ENCODE measurements at places on chromosomes 5 and 9.
A peak's percentile ranks its signal among the peaks of the same experiment; 100 is the strongest.

DNA sequence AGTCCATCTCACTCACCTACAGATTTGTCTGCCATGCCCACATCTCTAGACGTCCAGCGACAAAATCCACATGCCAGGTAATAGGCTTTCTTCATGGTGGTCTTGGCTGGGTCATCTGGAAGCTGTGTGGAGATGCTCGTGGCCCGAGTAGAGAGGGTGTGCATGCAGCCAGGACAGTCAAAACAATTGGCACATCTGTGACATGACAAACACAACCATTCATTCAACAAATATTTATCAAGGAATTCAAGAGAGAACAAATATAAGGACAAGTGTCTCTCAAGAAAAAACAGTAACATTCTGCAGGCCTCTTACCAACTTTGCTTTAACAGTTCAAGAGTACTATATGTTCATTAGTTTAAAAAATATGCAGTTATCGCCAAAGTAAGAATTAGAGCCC, 5.4 kb downstream of the DCTN4 start:
- no peak for DNase-seq

DNA sequence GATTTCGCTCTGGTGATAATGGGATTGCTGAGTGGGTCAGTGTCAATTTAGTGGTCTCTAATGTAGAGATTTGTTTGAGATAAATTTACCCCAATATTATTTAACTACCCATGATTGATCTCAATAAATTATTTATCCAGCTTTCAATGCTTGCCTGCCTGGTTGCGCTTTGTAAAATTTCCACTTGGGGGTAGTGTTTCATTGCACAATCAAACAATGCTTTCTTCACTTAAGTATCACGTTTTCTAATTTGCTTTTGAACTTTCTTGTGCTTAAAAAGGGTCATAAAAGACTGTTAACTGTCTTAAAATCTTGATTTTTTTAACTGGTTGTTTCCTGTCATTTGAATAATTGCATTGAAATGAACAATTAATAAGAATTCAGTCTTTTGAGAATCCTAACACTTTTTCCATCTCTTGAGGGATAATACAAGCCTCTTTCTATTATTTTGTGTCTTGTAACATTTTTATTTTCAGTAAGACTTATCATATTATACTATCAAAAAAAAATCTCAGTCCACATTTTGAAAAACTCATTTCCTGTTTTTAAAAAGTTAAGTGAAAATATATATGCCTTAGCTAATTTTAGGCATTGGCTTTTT, 18.7 kb downstream of the HSD17B4 start:
- no peak for DNase-seq

DNA sequence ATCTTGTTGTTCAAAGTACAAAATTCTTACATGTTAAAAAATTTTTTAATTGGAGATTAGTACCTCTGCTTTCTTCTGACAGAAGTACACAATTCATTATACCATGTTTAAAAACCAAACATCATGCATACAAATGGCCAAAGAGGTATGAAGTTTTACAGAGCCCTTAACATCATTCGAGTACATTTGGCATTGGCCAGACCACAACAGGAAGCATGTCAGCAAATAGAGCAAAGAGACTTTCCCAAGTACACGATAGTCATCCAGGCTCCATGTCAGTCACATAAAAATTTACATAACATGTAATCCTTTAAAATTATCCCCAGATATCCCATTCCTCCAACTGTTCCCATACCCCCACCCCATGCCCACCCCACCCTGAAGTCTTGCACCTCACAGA, 22.5 kb downstream of the HMGCS1 start:
- DNase-seq = no peak

DNA sequence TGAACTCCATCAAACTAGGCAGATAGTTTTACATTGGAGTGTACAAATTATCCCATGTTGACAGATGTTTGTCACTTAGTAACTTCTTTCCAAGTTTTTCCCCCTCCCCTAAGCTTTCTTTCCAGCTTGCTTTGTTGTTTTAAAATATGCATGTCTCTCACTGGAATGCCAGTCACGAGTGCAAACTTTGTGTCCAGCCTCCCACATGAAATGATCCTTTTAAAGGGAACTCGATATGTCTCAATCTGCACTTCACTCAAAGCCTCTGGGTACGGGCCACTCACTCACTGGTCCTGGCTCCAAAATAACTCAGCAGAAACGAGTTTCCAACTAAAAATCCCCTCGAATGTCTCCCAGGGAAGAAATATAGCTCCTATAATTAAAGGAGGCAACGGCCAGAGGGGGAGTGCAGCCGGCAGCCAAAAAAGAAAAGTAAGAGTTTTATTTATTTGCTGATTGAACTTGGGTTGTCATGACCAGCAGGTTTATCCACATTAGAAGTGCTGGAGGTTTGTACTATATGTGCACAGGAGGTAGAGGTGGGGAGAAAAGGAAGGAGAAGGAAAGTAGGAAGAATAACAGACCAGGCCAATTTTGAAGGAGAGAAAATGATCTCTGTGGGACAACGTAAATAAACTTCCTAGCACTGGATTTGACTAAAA, 17.5 kb downstream of the NR2F1 start:
- DNase-seq = no peak

DNA sequence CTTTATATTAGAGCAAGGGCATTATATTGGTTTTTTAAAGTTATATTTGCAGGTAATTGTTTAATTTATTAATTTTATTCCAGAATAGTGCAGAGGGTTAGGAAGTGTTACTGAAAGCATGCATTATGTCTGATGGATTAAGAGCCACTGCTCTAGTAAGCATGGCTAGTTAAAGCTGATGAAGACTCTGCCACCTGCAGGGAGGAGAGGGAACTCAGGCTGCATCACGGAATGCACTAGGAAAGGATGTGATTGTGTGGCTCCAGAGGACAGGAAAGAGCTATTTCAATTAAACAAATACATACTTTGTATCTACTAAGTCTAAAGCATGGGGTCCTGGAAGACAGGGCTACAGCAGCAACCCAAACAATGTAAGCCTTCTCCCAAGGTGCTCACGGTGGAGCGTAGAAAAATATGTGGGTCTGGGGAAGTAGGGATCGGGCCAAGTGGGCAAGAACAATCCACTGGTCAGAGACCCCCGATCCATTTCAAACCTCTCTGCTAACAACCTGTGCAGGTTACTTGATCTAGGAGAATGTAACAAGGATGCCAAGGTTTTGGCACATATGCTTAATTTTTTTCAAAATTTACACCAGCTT, 15.3 kb upstream of the GRXCR2 start:
- DNase-seq = peak; percentile 43

GRCh38 chr5:9865574-9865973, 235.4 kb upstream of the TAS2R1 start:
- no peak for DNase-seq

GRCh38 chr5:121319292-121319691, 532.4 kb upstream of the FTMT start:
- no peak for DNase-seq

GRCh38 chr9:116467740-116468351, 219.3 kb upstream of the TRIM32 start:
- no peak for DNase-seq

GRCh38 chr9:135108831-135109510, 21.5 kb downstream of the OLFM1 start:
- DNase-seq = no peak

- no peak for DNase-seq
These were observed 67.5 kb upstream of the MAMDC2 start for GRCh38 chr9:69976152-69976551.

- no peak for DNase-seq
These were observed 21.5 kb downstream of the XPA start for GRCh38 chr9:97675655-97676054.

- no peak for DNase-seq
These were observed 2.0 kb downstream of the ASTN2 start for GRCh38 chr9:117412841-117413240.

DNA sequence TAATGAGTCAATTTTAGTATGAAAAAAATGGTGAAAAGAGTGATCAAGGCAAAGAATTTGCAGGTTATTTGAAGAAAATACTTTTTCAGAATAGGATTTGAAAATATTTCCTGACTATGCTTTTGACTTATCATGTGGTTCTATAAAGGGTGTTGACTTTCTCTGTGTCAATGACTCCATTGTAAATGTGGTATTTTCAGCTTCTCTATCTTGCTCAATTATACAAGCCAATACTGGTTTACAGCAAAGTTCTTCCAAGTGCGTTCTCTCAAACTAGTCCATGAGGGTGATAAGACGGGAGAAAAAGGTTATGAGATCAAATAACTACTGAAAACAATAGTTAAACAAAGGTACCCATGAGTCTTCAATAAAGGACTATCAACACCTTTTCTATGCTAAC, 21.7 kb downstream of the IL33 start:
- DNase-seq = no peak

DNA sequence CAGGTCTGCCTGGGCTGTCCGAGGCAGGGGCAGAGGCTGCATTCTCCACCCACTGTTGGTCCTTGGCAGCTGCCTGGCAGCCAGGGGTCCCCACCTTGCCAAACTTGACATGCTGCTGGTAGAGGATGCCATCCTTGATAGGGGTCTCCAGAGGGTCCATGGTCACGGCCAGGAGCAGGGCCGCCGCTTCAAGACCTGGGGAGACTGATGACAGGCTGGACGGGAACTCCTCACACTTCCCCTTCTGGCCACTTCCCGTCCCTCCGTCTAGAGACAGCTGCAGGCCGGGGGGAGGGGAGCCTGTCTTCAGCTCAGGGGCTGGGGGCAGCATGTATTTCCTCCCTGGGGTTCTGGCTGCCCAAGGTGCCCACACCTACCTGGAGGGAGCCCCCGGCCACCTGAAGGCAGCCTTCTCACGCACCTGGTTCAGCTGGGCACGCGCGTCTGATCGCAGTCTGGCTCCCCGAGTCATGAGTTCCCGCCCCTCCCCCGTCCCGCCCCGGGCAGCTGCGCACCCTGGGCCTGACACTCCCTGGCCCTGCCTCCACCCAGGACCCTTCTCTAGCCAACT, at the start of gene DOK3:
DOK3 (minus strand) TSS at position 446 of the 571 bp plus-strand sequence; CDS start at position 160, 286 bp downstream.
- DNase-seq = no peak

All from HuH-7 (cell line).